Stimulated activated CD8-positive, alpha-beta memory T cell treated with anti-CD3 and anti-CD28 coated beads, Interleukin-4, amount 100 ng/mL, for 1 hour (primary cell): ENCODE measurements at places on chromosomes 1 and 21.
A peak's percentile ranks its signal among the peaks of the same experiment; 100 is the strongest.

DNA sequence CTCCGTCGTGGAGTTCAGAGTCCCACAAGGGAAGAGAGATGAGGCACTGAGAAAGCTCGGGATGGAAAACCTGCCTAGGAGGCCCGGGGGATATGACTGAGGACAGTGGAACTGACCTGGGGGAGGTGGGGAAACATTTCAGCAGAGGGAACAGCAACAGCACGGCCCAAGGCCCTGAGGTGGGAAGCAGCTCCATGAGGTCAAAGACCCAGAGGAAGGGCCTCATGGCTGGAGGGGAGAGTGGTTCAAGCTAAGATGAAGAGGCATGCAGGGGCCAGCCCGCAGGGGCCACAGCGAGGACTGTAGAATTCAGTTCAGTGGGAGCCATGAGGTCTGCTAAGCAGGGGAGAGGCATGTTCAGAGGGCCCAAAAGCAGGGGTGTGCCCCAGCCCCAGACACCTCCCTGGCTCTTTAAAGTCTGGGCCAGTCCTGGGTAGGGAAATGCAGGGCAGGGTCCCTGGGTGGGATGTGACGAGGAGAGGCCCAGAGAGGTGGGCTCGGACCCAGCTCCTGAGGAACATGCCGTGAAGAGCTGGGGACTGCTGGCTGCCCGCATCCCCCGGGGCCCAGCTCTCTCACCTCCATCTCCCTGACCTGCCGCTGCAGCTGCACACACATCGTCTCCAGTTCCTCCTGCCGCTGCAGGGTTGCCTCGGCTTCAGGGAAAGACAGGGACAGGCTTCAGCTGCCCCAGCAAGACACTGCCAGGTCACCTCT lies 9.9 kb downstream of the UBXN11 start:
- DNase-seq: no peak

- no peak for DNase-seq
Measured at GRCh38 chr1:116722016-116722838, 32.0 kb upstream of the CD2 start.

GRCh38 chr1:208207388-208208131 lies 36.6 kb downstream of the PLXNA2 start:
- DNase-seq: no peak

DNA sequence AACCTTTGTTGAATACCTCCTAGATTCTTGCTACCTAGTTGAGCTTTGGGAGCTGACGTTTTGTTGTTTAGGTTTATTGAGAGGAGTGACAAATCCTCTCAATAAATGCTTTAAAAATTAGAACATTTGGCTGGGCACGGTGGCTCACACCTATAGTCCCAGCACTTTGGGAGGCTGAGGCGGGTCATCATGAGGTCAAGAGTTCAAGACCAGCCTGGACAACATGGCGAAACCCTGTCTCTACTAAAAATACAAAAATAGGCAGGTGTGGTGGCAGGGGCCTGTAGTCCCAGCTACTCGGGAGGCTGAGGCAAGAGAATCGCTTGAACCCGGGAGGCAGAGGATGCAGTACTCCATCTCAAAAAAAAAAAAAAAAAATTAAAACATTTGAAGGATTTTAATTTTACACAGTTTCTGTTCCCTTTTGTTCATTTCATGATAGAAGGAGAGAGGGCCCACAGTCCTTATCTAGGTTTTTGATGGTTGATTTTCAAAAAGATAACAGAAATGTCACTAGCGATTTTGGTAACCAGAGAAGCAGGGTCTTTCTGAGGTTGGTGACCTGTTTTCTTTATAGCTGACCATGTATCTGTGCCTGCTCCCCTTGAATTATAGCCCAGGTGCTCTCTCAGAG lies 44.2 kb upstream of the PIGV start:
- DNase-seq: no peak

GRCh38 chr1:179883745-179884138 lies 1.7 kb downstream of the TOR1AIP1 start:
- no peak for DNase-seq

GRCh38 chr1:34696981-34697380 lies 57.9 kb upstream of the GJB5 start:
- DNase-seq: no peak

DNA sequence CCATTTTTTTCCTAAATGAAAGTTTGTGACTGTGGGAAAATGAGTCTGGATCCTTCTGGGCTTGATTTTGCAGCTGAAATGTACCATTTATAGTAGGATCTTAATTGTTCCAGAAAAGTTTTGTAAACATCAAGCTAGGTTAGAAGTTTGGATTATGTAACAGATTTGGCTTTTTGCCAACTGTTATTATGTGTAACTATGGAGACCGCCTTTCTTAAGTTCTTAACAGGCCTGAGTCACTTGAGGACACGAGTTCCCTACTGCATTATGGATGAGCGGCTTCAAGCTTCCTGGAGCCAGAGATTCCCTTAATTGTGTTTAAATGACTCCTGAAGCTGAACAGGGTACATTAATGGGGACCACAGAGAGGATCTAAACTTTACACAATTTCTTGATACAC lies 22.2 kb downstream of the SLC25A33 start:
- no peak for DNase-seq

DNA sequence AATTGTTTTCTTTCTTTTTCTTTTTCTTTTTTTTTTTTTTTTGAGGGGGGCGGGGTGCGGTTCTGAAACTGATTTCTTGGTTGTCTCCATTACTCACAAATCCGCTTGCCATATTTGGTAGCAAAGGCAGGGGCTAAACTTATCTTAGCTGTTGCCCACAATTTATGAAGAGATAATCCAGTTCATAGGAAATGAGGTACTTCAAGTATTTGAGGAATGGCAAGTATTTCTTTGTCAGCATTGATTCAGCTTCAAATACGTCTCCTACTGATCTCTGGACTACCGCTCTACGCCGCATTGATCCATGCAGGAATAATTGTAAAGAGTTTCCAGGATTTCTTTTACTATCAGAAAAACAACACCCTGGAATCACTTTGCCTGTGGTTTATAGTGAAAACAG lies 289.2 kb upstream of the DPYD start:
- DNase-seq: no peak

DNA sequence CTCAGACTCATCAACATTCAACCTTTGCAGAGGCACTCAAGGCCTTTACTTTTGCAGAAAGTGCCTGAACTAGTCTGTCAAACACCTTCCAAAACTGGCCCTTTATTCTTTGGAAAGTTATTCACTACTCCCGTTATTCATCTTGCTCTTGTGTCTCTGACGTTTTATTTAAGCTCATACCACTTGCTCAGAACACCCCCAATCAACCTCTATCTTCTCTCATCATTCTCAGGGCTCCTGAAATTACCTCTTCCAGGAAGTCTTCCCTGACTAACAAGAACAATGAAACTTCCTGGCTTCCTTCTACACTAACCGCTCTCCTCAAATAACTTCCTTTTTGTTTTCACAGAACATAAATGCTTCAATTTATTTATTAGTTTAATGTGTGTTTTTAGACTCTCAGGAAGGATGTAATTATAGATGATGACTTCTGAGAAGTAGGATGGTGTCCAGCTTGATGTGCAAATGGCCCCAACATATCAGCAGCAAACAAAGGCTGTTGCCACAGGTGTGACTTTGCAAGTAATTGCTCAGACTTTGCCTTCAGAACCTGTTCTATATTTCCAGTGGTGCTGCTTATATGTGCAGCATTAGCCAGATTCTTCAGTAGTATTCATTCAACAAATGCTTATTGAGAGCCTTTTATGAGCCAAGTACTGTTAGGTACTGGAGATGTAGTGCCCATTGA lies 22.8 kb upstream of the BATF3 start:
- DNase-seq: no peak

DNA sequence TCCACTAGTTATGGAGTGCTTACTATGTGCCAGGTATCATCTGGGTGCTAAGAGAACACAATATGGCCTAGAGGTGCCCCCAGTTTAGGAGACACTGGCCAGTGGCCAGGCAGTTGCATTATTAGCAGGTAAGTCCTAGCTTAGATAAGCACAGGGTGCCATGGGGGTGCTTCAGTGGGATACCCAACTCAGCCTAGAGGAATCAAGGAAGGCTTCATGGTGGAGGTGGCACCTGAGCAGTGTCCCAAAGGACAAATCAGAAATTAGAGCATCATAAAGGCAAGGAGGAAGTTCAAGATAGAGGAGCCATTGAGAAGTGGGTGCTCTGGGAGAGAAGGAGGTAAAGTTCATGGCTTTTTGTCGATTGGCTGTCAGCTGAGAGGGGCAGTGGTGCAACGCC lies 31.9 kb upstream of the PKP1 start:
- DNase-seq: no peak

- DNase-seq: no peak
Measured at GRCh38 chr1:111570781-111571181, 48.8 kb upstream of the RAP1A start.

DNA sequence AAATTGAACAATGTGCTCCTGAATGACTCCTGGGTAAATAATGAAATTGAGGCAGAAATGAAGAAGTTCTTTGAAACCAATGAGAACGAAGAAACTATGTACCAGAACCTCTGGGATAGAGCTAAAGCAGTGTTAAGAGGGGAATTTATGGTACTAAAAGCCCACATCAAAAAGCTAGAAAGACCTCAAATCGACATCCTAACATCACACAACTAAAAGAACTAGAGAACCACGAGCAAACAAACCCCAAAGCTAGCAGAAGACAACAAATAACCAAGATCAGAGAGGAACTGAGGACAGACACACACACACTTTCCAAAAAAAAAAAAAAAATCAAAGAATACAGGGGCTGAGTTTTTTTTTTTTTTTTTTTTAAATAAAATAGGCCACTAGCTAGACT lies 564.2 kb downstream of the SMYD3 start:
- DNase-seq: no peak

- DNase-seq: no peak
Measured at GRCh38 chr1:8142955-8143629, 117.0 kb upstream of the ERRFI1 start.

GRCh38 chr1:155909894-155910293 lies 1.3 kb downstream of the RIT1 start:
- DNase-seq: no peak

DNA sequence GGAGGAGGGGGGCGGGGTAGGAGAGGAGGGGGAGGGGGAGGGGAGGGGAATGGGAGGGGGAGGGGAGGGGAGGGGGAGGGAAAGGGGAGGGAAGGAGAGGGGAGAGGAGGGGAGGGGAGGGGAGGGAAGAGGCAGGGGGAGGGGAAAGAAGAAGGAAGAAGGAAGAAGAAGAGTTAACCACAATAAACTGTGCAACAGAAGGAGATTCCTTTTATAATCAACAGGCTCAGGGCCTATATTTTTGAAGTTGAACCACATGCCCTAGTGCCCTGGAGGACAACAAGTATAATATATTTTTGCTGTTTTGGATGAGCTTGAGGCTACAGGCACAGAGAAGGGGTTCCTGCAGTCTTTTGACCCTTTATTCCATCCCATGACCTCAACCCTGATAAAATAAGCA lies 228.2 kb upstream of the IRF2BP2 start:
- no peak for DNase-seq

DNA sequence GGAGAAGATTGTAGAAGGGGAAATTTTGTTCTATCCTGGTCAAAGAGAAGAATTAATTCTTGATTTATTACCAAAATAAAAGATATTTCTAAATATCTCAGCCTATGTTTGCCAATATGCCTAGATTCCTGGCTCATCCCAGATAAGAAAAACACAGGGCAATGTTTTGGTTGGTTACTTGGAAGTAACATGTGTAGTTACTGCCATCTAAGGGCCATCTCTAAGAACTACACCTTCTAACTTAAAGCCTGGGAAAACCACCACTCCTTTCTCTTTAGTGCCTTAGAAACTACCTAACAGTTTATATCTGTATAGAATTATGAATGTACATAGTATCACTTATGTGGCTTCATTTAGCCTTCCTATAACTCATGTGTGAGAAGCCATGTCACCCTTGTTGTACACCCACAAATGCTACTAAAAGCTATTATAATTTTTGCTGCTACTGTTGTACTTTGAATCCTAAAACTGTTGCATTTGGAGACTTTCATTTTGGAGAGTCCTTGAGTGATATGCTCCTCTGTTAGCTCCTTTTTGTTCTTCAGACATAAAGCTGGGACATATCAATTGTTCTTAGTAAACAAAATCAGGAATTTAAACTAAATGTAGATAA lies 4.5 kb downstream of the AIM2 start:
- DNase-seq: no peak

- DNase-seq: peak; percentile 33
Measured at GRCh38 chr1:179025975-179026812, 500 bp downstream of the FAM20B start.

- DNase-seq: no peak
Measured at GRCh38 chr1:59928996-59929395, 2.4 kb upstream of the CYP2J2 start.

- DNase-seq: no peak
Measured at GRCh38 chr21:26717146-26717739, 128.0 kb downstream of the ADAMTS1 start.

- DNase-seq: no peak
Measured at GRCh38 chr21:46005081-46005480, 23.5 kb downstream of the COL6A1 start.

- no peak for DNase-seq
Measured at GRCh38 chr1:175808573-175808972, 65.2 kb upstream of the TNR start.

DNA sequence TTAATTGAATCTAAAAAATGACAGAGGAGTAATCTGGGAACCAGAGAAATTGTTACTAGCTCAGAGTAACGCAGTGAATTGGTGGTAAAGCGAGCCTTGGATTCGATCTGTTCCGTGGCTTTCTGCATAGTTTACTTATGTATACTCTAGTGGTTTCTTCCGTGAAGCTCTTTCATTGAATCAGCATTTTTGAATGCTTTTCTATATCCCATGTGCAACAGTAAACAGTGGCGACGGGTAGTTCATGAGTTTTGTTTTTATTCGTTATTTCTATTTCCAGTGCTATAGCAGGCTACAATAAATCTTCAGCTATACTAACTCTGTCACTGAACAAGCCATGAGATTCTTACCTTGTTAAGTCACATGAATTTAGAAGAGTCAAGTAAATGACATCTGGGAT lies 14.5 kb upstream of the MAP3K7CL start:
- DNase-seq: no peak

GRCh38 chr1:220552672-220553260 lies 24.8 kb downstream of the MARK1 start:
- no peak for DNase-seq

- no peak for DNase-seq
Measured at GRCh38 chr1:39779137-39779536, 8.0 kb upstream of the OXCT2 start.

DNA sequence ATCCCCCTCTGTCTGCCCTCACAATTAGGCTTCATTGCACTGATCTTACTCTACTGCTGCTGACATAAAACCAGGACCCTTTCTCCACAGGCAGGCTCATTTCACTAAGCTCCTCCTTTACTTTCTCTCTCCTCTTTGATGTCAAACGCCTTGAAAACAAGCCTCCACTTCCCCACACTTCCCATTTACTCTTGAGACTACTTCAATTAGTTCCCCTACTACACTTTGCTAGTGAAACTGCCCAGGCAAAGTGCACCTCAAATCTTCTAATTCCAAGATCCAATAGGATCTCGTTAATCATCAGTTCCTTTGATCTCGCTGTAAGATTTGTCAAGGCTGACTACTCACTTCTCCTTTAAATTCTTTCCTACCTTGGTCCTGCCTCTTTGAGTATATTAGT lies 5.9 kb upstream of the CDC20 start:
- no peak for DNase-seq
